ENCODE measurements at places on chromosomes 3 and 15. TPM values are rescaled to one million over a fixed set of nuclear protein-coding genes. Genes with fewer than 3 reads are reported as not detected.

DNA sequence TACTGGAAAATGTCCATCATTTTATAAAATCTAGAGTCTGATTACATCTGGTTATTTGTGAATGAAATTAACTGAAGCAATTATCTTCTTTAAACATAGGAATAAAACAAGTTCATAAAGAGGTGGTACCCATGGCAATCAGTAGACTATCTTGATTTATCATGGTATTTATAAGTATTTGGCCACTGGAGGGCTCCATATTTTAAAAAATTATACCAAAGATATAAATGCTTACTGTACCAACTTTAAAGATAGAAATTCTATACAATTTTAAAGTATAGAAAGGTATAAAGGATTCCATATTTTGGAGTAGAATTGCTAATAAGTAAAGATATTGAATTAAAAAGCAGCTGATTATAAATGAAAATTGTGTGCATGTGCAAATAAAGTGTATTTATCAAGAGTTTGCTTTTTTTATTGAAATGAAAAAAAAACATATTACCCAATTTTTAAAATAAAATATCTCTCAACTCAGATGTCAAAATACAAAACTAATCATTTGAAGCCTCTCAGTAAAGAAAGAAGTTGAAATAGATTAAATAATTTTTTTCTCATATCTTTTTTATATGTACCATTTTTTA lies 105.3 kb downstream of the BBX start:
- no peak overlapping the region for H3K4me3 ChIP-seq
- H3K4me1 ChIP-seq: peaks cover 11% of the 10 kb centered on the region

DNA sequence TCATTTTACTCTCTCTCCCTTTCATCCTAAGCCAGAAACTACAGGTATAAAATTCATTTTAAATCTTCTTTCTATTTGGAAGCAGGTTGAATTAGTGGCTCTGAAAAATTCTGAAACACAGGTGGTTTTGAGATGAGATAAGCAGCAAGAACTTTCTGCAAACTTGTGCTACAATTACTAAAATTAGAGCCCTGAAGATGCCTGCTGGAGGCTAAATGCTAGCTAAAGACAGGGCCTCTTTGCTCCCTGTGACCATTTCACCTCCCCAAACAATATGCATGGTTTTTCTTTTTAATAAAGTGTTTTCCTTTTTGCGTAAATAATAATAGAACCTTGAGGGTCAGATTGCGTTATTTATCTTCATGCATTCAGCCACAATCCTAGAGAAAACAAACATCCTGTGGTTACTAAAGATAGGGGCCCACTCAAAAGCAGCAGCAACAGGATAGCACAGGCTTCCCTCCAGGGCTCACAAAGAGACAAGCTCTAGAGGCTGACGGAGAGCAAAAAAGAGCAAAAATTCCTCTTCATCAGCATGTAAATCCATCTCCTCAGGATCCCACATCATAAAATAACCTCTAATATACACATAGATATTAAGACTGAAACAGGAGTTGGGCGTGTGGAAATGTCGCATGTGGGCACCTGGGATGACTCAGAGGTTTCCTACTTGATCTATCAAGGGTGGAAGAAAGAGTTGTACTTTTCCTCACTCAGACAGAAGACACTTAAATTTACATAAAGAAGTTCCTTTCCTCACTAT lies 26.5 kb upstream of the CP start:
- H3K4me1 ChIP-seq: peaks cover 24% of the 10 kb centered on the region
- no peaks in the 10 kb centered on the region for H3K27me3 ChIP-seq
- H3K4me3 ChIP-seq: no peak overlapping the region
- H3K36me3 ChIP-seq: peaks cover 6% of the 10 kb centered on the region
- DNase-seq: no peak

GRCh38 chr15:49225572-49226281 lies 55.7 kb downstream of the GALK2 start:
- H3K36me3 ChIP-seq: peaks cover 57% of the 10 kb centered on the region
- peaks cover 23% of the 10 kb centered on the region for H3K4me1 ChIP-seq
- no peaks in the 10 kb centered on the region for H3K27me3 ChIP-seq
- no peak overlapping the region for H3K4me3 ChIP-seq

The IRAK2 gene
- total RNA-seq: 3.7 TPM

- no peaks in the 10 kb centered on the region for H3K36me3 ChIP-seq
- peaks cover 10% of the 10 kb centered on the region for H3K4me1 ChIP-seq
- H3K4me3 ChIP-seq: no peak overlapping the region
- H3K27me3 ChIP-seq: peaks cover 6% of the 10 kb centered on the region
Measured at GRCh38 chr3:79018671-79019136, 749.1 kb downstream of the ROBO1 start.

DNA sequence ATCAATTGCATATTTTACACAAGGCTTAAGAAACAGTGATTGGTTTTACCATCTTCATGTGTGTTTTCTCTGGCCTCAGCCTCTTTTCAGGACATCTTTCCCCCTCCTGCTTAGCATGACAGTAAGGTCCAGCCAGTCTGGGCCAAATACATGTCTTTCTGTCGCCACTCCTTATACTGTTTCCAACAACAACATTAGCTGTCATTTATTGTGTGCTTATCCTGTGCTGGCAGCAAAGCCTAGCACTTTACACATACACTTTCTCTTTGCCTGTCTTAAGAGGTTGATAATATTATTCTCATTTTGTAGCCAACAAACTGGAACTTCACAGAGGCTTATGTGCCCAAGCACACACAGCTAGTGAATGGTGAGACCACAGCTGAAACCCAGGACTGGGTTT lies 37.8 kb downstream of the B3GALNT1 start:
- no peak for DNase-seq
- H3K36me3 ChIP-seq: peaks cover 20% of the 10 kb centered on the region
- H3K4me1 ChIP-seq: peaks cover 59% of the 10 kb centered on the region
- no peaks in the 10 kb centered on the region for H3K27me3 ChIP-seq
- peak overlapping the region; percentile 72 for H3K27ac ChIP-seq

The SUSD5 gene
- not detected for total RNA-seq

DNA sequence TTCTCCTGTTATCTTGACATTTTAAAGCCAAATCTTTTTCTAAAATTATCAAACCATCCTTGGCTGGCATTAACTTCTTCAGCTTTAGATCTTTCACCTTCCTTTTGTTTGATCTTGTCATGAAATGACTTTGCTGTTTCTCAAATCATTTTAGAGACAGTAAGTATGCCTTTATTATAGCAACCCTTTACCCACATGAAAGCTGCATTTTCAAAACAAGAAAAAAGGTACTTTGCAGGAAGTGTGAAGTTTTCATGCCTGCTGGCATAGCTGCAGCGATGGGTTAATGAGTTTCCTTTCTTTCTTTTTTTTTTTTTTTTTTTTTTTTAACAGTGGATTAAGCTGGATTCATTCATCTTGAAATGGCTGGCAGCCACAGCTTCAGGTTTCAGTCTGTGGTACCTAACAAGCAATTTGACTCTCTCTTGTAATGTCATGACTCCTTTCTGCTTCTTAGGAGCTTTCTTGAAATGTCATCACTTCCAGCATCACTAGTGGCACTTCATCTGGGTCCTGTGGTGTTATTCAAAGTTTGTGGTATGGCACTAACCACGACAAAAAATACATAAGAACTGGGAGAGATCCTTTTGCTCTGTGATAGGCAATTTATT lies 18.8 kb downstream of the SLC25A26 start:
- H3K4me3 ChIP-seq: no peak overlapping the region
- H3K36me3 ChIP-seq: peaks cover 55% of the 10 kb centered on the region
- no peak for DNase-seq
- H3K27me3 ChIP-seq: no peaks in the 10 kb centered on the region

The CPN2 gene
- not detected for total RNA-seq

- H3K27me3 ChIP-seq: no peaks in the 10 kb centered on the region
- H3K36me3 ChIP-seq: peaks cover 20% of the 10 kb centered on the region
- no peaks in the 10 kb centered on the region for H3K4me1 ChIP-seq
- no peak overlapping the region for H3K4me3 ChIP-seq
- no peak overlapping the region for H3K27ac ChIP-seq
Measured at GRCh38 chr3:121794264-121794983, 40.4 kb downstream of the IQCB1 start.

GRCh38 chr15:82132742-82133141 lies 86.9 kb upstream of the MEX3B start:
- no peak overlapping the region for H3K4me3 ChIP-seq
- peaks cover 9% of the 10 kb centered on the region for H3K4me1 ChIP-seq

The JAGN1 gene
- total RNA-seq: 34.2 TPM

The ACTRT3 gene
- total RNA-seq: 0.28 TPM

- H3K36me3 ChIP-seq: peaks cover under 1% of the 10 kb centered on the region
- DNase-seq: no peak
- H3K4me3 ChIP-seq: no peak overlapping the region
- H3K27me3 ChIP-seq: no peaks in the 10 kb centered on the region
- H3K4me1 ChIP-seq: no peaks in the 10 kb centered on the region
Measured at GRCh38 chr3:51191768-51192167, 193.3 kb upstream of the MANF start.

DNA sequence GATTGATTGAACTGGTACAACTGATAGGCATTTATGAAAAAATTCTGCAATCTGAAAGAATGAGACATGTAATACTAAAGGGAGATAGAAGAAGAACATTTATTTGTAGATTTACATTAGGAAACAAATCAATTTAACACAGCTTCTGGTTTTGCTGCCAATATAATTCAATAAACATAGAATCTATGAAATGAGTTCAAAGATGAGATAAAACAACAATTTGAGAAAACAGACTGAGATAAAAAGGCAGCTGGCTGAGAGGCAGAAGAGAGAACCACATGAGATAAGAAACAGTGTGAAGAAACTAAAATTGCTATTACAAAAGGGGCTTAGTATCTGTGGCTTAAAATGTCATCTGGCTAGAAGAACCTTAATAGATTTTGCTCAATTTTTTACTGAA lies 176.6 kb downstream of the PYDC2 start:
- no peak for DNase-seq
- H3K27me3 ChIP-seq: no peaks in the 10 kb centered on the region
- no peaks in the 10 kb centered on the region for H3K36me3 ChIP-seq
- H3K4me3 ChIP-seq: no peak overlapping the region
- no peaks in the 10 kb centered on the region for H3K4me1 ChIP-seq
- no peak overlapping the region for H3K27ac ChIP-seq

The GRIP2 gene
- total RNA-seq: not detected

DNA sequence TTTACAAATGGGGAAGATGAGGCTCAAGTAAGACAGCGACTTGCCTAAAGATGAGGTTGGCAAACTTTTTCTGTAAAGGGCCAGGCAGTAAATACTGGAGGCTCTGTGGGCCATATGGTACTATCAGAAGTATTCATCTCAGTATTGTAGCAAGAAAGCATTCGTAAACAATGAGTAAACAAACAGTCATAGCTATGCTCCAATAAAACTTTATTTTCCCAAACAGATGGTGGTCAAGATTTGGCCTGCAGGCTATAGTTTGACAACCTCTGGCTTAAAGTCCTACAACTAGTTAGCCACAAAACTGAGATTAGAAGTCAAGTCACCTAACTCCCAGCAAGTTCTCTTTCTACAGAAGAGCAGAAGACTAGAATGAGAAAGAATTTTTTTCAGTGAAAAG lies 177.0 kb upstream of the NECTIN3 start:
- peaks cover 6% of the 10 kb centered on the region for H3K27me3 ChIP-seq
- no peak for DNase-seq
- no peaks in the 10 kb centered on the region for H3K4me1 ChIP-seq
- H3K4me3 ChIP-seq: no peak overlapping the region
- H3K36me3 ChIP-seq: no peaks in the 10 kb centered on the region
- no peak overlapping the region for H3K27ac ChIP-seq

DNA sequence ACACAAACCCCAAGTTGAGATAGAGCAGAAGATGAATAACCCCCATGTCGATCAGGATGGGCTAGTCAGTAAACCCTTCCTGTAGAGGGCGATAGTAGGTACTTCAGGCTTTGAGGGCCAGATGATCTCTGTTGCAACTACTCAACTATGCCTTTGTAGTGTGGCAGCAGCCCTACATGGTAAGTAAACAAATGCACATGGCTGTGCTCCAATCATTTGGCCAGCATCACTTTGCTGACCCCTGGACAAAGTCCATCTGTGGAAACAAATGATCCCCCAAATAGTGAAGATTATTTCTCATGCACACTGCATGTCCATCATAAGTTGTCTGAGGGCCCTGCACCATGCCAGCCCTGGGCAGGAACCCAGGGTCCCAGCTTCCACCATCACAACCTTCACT lies 402.2 kb upstream of the PROK2 start:
- H3K4me3 ChIP-seq: no peak overlapping the region
- H3K27ac ChIP-seq: no peak overlapping the region
- no peak for DNase-seq
- H3K4me1 ChIP-seq: peaks cover 3% of the 10 kb centered on the region
- H3K27me3 ChIP-seq: peaks cover 4% of the 10 kb centered on the region

DNA sequence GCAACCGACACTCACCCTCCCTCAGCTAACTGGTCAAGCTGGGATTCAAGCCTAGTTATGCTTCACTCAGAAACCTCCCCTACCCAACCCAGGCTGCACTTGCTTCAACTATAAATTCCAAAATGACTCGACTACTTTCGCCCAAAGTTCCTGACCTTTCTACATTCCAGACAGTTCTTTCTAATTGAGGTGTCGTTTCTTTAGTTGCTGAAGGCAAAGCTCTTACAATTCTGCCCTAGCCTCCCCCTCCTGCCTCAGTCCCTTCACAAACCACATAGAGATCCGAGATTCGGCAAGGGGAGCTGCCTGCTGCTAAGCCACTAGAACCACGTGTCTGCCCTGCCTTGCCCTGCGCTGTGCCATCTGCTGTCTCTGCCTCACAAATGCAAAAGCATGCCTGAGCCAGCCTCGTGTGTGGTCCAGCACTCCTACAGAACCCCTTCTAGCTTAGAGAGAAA lies 74.7 kb upstream of the SH3GL3 start:
- no peak overlapping the region for H3K4me3 ChIP-seq
- no peaks in the 10 kb centered on the region for H3K4me1 ChIP-seq
- H3K36me3 ChIP-seq: no peaks in the 10 kb centered on the region
- DNase-seq: no peak
- H3K27ac ChIP-seq: no peak overlapping the region

The GOLGA6A gene
- not detected for total RNA-seq

- peaks cover 18% of the 10 kb centered on the region for H3K36me3 ChIP-seq
- H3K27ac ChIP-seq: peak overlapping the region; percentile 19
- H3K4me1 ChIP-seq: peaks cover 48% of the 10 kb centered on the region
- peaks cover 2% of the 10 kb centered on the region for H3K27me3 ChIP-seq
- H3K4me3 ChIP-seq: no peak overlapping the region
- no peak for DNase-seq
Measured at GRCh38 chr3:124652009-124652408, 78.2 kb upstream of the UMPS start.

The SYNPR gene
- not detected for total RNA-seq

The SENP5 gene
- 37.9 TPM for total RNA-seq

GRCh38 chr3:126827121-126827520 lies 123.1 kb downstream of the CHCHD6 start:
- no peaks in the 10 kb centered on the region for H3K27me3 ChIP-seq
- no peak overlapping the region for H3K27ac ChIP-seq
- DNase-seq: no peak
- H3K4me1 ChIP-seq: peaks cover 6% of the 10 kb centered on the region
- H3K4me3 ChIP-seq: no peak overlapping the region
- H3K36me3 ChIP-seq: no peaks in the 10 kb centered on the region

DNA sequence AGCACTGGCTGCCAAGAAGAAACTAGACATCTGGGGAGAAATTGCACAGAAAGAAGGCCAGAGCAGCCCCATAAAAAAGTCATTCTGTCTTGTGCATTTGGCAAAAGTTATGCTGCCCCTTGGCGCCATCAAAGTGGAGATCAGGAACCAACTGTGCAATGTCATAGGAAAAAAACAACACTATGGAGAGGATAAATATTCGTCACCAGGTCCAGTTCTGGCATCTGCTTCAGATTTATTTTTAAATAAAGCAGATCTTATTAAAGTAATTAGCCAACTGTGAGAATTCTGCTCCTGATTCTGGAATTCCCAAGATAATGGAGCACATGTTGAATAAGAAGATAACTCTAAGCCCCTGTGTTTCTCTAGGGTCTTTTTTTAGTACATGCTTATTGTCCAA lies 500.0 kb upstream of the IL12A start:
- no peaks in the 10 kb centered on the region for H3K36me3 ChIP-seq
- DNase-seq: no peak
- H3K4me1 ChIP-seq: no peaks in the 10 kb centered on the region

Measured in activated naive CD8-positive, alpha-beta T cell treated with anti-CD3 and anti-CD28 coated beads, Interleukin-2, amount 10 ng/mL, durations not matched to agents 7 days and 5 days (primary cell).